ENCODE measurements at places on chromosomes 5 and 9.

DNA sequence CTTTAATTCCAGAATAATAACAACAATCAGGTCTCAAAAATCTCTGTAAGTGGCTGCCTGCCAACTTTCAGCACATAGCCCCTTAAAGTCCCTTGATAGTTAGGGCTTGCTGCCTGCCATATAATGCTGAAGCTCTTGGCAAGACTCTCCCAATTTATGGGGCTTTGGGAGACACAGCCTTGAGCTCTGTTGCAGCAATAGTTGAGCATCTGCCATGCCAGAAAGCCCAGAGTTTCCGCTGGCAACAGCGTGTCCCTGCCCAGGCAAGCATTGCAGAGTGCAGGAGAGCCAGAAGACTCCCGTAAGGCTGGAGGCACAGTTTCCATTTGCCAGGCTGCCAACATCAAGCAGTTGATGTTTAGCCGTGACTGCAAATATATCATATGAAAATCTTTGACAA, 678.5 kb upstream of the NUDT12 start:
- peak; percentile 60 for DNase-seq

DNA sequence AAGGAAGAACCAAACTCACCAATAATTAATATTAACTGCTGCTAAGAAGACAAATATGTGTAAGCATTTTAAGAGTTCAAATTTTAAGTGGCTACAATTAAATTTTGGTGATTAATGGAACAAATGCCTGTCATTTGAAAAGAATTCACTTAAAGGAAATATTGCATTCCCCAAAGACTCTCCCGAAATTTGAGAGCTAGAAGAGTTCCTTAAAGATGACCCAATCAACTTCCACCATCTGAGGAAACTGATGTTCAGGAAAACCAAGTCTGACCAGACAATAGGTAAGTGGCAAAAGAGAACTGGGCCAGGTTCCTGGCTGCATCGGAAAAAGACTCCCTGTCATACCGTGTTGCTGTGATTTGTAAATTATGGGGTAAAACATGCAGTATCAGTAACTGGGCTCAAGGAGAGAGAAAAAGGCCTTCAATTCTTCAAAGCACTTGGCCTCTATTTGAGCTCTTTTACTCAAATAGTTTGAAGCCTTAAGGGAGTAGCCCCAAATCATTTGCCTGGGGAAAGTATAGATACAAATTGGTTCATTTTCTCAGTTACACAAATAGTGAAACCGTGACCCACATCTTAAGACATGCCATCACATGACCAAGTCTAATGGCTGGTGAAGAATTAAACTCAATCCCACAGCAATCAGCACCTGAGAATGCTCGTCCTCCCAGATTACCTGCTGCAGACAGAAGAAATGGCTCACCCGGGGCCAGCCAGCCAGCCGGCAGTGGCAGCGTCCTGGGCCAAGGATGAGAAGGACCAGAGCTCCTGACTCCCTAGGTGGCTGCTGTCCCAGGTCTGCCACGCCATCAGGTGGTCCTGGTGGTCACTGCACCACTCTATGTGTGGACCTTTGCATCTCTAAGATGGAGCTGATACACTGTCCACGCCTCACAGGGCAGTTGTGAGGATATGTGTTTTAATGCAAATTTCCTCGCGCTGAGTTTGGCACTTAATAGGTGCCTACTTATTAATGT, 162.9 kb downstream of the TTLL11 start:
- DNase-seq, result no peak

DNA sequence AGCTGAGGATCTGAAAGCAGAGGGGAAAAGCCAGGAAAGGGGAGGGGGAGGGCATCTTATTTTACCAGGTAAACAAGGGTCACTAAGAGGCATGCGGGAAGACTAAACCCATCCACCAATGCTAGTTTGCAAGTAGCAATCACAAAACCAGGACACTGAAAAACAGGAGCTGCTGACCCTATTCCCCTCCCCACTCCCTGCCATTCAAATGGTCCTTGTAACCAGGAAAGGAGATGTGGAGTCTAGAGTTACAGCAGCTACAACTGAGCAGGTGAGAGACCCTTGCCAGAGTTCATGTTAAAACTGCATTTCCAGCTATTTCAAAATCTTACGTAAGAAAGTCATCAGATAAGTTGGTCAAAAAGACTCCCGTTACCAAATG, 85.3 kb upstream of the SIMC1 start:
- DNase-seq, result no peak

- DNase-seq, result peak; percentile 91
Observed at GRCh38 chr5:137374110-137374714, 124.9 kb downstream of the SPOCK1 start.

DNA sequence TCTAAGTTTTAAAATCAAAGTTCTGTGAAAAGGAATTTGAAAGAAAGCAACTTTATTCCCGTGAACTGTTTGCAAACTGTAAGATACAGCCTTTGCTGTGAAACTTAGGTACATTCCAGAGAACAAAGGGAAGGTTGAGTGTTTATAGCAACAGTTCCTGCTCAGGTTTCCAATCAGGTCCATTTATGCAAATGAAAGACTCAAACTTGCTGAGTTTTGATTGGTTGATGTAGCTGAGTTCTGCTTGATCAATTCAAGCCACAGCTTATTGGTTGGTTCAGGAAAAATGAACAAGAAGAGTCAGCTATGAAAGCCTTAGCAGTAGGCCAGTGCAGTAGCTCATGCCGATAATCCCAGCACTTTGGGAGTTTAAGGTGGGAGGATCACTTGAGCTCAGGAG, 37.9 kb downstream of the SLC27A6 start:
- DNase-seq, result no peak

GRCh38 chr5:147685993-147686392, 96.5 kb downstream of the JAKMIP2 start:
- DNase-seq, result no peak

- DNase-seq, result no peak
Observed at GRCh38 chr9:99824378-99825171, 2.9 kb downstream of the NR4A3 start.

DNA sequence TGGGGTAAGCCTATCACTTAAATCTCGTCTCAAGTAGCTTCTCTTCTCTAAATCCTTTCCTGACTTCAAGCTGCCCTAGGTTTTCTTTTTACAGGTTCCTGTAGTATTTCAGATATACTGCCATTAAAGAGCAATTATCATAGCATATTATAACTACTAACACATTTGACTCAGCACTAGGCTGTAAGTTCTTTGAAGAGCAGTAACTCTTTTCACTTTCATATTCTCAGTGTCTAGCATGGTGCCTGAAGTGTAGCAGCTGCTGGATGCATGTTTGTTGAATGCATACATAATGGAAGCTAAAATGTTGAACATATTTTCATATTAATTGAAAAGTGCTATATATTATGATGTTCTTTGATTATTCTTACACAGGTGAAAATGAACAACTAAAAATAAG, 22.5 kb downstream of the CCDC152 start:
- no peak for DNase-seq

- DNase-seq, result no peak
Observed at GRCh38 chr9:76373173-76373783, 20.9 kb downstream of the RFK start.

DNA sequence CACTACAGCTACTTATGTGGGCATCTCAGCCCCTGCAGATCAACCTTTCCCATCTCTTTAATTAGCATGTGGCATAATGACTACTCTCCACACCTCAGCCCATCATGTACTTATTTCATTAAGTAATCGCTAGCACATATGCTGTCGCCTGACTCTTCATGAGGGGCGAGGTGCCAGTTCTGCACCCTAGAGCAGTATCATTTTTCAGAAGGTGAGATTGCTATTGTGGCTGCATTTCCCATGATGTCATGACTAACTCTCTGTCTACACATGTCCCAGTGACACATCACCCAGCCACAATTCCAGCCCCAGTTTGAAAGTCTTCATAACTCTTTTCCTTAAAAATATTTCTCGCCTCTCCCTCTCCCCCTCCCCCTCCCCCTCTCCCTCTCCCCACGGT, 7.6 kb upstream of the F2RL1 start:
- no peak for DNase-seq

DNA sequence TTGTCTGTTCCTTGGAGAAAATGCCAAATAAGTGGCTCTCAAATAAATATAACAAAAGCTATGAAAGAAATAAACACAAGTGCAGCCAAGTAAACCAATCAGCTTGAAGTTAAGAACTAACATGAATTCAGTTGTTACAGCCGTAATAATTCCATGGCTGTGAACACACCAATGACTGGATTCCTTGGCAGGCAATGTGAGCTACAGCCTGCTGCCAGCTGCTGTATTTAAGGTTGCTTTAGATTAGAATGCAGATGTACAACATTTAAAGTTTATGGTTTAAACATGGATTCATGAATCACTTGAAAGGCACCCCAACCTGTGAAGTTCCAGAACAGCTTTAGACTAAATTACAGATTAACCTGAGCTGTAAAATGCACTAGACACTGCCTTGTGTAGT, 626.4 kb upstream of the SEMA6A start:
- DNase-seq, result no peak

DNA sequence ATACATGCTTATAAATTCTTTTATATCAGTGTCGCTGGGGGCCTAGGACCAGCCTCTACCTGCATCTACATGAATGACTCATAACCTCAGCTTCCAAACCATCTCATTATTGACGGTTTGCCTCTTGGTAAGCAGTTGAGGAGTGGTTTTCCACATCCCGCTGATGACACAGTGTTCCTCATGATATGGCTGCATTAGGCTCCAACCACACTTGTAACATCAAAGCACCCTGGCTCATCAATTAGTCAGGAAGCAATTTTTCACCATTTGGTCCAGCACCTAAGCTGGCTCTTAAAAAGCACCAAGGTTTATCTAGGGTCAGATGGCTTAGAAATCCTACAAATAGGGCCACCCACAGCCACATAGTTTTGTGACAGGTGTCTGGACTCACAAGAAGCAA, 402.4 kb downstream of the ARHGEF28 start:
- DNase-seq, result no peak

GRCh38 chr9:130789747-130790672, 45.0 kb upstream of the ABL1 start:
- no peak for DNase-seq

GRCh38 chr5:38370358-38371100, 112.2 kb downstream of the EGFLAM start:
- no peak for DNase-seq

GRCh38 chr9:89361816-89362646, 43.7 kb downstream of the SECISBP2 start:
- no peak for DNase-seq

DNA sequence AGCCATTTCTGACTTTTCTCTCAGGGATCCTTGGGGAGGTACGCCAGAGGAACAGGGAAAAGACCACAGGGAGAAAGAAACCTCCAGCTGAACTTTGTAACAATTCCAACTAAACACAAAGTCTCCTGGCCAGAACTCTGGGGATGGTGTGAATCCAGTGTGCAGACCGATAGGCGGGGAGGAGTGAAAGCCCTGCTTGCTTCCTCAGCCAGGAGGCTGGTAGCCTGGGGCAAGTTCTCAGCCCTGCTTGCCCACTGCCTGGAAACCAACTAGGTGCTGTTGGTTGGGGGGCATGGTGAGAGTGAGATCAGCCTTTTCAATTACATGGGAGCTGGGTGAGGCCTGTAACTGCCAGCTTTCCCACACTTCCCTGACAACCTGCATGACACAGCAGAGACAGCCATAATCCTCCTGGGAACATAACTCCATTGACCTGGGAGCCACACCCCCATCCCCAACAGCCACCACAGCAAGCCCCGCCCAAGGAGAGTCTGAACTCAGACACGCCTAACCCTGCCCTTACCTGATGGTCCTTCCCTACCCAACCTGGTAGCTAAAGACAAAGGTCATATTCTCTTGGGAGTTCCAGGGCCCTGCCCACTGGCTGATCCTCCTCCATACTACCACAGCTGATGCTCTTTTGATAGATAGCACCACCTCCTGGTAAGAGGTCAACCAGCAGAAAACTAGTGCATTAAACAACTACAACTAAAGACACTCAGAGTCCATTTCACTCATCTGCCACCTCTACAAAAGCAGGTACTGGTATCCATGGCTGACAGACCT, 100.1 kb upstream of the TNFAIP8 start:
- no peak for DNase-seq

- no peak for DNase-seq
Observed at GRCh38 chr9:133485531-133486260, 6.8 kb upstream of the SLC2A6 start.

DNA sequence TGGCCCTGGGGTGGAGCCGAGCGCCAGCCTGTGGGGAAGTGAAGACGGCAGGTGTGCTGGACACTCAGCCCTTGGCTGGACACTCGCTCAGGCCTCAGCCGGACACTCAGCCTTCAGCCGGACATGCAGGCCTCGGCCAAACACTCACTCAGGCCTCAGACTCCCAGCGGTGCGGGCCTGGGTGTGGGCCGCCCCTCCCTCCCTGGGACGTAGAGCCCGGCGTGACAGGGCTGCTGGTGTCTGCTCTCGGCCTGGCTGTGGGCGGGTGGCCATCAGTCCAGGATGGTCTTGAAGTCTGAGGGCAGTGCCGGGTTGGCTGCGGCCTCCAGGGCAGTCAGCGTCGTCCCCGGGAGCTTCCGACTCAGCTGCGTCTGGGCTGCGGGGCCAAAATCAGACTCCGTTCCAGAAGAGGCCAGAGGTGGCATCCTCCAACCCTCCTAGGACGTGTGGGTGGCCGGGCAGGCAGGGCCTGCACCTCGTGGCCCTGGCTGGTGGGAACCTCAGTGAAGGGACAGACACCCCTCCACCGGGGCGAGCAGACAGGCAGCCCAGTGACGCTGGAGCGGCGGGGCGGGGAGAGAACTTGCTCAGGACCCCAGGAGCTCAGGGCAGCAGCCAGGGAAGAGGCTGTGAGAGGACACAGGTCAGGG, 28.4 kb downstream of the SLC6A18 start:
- no peak for DNase-seq

GRCh38 chr5:172407241-172407691, 47.1 kb downstream of the SH3PXD2B start:
- no peak for DNase-seq

- DNase-seq, result no peak
Observed at GRCh38 chr9:2307480-2307879, 292.3 kb downstream of the SMARCA2 start.

GRCh38 chr5:123351240-123351639, 72.0 kb downstream of the CEP120 start:
- DNase-seq, result no peak

DNA sequence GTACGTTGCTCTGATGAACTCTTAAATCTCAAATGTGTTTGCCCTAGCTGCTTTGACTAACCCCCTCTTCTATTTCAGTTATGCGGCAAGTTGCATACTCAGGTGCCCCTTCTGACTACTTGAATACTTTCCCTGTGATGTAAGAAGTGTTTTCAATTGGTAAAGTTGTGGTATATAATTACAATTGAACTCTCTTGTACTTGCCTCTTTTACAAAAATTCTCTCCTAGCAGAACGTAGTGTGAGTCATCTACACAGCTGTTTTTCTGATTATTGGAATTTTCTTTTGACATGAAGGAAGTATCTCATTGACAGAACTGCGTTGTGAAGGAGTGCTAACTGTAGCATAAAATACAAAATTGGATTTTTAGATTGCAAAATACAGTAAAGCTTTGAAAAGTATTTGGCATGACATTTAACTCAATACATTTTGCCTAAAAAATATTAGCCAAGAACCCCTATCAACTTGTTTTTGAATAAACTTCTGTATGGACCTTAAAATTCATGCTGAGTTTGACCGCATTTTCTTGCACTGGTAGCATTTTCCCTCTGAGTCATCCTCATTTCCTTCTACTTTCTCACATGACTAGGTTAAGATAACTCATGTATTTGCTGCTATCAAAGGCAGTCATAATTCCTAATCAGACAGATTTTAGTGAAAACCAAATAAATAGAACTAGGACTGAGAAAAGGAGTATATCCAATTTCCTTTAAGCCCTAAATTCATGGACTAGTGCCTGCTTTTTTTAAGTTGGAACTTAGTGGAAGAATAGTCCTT, 6.3 kb downstream of the CRHBP start:
- no peak for DNase-seq

Measured in NCI-H1105 treated with DMSO at 0.1 percent for 48 hours (cell line).